Activated T-helper 2 cell treated with anti-CD3 and anti-CD28 coated beads, Interferon-gamma antibody, Interleukin-2, Interleukin-4, amounts not matched to agents 10 μg/mL and 5 μg/mL and 100 μg/mL, durations not matched to agents 14 hours and 24 hours and 36 hours (primary cell): ENCODE measurements at places on chromosomes 12 and 14. TPM values are rescaled to one million over a fixed set of nuclear protein-coding genes. Genes with fewer than 3 reads are reported as not detected.
A peak's percentile ranks its signal among the peaks of the same experiment; 100 is the strongest.

PROX2 gene
- total RNA-seq = 0.05 and 0.34 TPM in 2 replicates

HOXC4 gene
- 0.14 and 0.21 TPM in 2 replicates for total RNA-seq

TMTC2 gene
- total RNA-seq = 2.5 and 3.0 TPM in 2 replicates

ST8SIA1 gene
- 0.39 and 1.3 TPM in 2 replicates for total RNA-seq

TBX5 gene
- not detected in 2 replicates for total RNA-seq

ATG14 gene
- total RNA-seq = 4.3 and 4.6 TPM in 2 replicates

MYO1H gene
- total RNA-seq = not detected in 2 replicates

OR10AD1 gene
- not detected in 2 replicates for total RNA-seq

GLT8D2 gene
- total RNA-seq = 0.11 TPM in 1 of 2 replicates, not detected in the other

GRCh38 chr12:3551976-3552725, 61.1 kb downstream of the PRMT8 start:
- H3K4me1 ChIP-seq = no peaks in the 10 kb centered on the region
- peaks cover 5% of the 10 kb centered on the region for H3K27me3 ChIP-seq
- H3K27ac ChIP-seq = no peak overlapping the region
- no peak for DNase-seq
- H3K36me3 ChIP-seq = no peaks in the 10 kb centered on the region

DNA sequence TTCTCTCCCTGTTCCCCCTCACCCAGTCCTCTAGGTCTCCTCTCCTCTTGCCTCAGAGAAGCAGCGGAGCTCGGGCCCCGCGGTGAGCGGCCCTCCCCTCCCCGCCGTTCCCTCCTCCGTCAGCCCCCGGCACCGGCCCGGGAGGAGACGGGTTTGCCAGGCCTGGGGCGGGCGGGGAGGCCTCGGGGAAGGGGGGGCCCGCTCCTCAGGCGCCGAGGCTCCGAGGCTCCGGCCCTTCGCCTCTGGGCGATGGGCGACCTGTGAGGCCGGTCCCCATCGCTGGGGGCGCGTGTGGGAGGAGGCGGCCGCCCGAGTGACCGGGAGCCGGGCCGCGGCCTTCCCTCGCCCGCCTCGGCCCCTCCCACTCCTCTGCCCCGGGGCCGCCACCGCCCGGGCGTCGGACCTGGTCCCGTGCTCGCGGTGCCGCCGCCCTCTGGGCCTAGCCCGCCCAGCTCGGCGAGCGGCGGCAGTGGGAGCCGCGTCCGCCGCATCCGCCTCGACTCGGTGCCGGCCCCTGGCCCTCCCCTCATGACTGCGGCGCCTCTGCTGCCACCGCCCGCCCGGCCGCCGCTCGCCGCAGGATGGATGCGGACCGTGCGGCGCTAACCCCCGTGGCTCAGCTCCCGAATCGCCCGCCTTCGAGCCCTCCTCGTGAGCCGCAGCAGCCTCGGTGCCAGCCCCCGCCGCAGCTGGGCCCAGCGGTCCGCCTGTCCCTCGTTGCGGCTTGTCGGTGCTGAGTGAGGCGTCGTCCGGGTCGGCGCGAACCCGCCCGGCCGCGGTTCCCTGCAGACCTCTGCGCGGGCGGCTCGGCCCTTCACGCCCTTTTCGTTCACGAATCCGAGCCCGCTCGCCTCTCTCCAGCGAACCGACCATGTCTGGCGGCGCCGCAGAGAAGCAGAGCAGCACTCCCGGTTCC, 574 bp downstream of the WNK1 start:
- H3K4me1 ChIP-seq = peaks cover 35% of the 10 kb centered on the region
- H3K36me3 ChIP-seq = peaks cover 36% of the 10 kb centered on the region
- H3K4me3 ChIP-seq = peak overlapping the region; percentile 96
- peak overlapping the region; percentile 87 for H3K27ac ChIP-seq
- DNase-seq = peak; percentile 50

- peaks cover 26% of the 10 kb centered on the region for H3K4me1 ChIP-seq
- H3K36me3 ChIP-seq = peaks cover 24% of the 10 kb centered on the region
- no peak for DNase-seq
- no peaks in the 10 kb centered on the region for H3K27me3 ChIP-seq
- peak overlapping the region; percentile 64 for H3K27ac ChIP-seq
- peak overlapping the region; percentile 71 for H3K4me3 ChIP-seq
Observed at GRCh38 chr14:30620178-30620577, 1.9 kb upstream of the SCFD1 start.

DNA sequence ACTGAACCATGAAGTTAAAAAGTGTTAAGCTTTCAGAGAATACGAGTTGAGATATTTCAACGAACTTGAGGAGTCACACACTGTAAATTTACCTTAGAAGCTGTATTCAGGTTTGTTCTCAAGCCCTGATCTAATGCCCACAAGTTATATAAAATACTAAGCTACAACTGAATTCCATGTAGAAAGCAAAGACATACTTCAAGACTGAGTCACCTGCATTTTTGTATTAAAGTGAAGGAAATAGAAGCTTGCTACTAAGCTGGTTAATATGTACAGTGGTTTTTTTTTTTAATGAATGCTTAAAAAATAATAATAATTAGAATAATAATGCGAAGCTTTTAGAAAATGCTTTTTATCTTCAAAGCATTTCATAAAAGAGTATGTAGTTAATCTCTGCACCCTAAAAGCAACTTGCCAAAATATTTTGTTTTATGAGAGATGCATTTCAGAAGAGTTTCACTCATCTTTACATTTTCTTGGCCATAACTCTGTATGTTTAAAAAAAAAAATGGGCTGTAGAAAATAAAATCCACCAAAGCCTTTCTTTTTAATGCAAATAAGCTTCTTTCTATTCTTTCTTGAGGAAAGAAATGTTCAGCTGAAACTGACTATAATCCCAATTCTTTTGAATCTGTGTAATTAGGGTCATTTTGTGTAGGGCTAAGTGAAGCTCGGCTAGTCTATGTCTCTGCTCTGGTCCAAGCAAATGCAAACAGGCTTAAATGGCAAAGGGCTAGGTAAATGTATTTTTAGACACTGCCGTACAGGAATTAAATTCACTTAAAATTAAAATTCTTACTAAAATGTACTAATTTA, 1047.5 kb upstream of the FLRT2 start:
- H3K27me3 ChIP-seq = no peaks in the 10 kb centered on the region
- no peaks in the 10 kb centered on the region for H3K4me1 ChIP-seq
- no peak for DNase-seq
- no peak overlapping the region for H3K4me3 ChIP-seq

DNA sequence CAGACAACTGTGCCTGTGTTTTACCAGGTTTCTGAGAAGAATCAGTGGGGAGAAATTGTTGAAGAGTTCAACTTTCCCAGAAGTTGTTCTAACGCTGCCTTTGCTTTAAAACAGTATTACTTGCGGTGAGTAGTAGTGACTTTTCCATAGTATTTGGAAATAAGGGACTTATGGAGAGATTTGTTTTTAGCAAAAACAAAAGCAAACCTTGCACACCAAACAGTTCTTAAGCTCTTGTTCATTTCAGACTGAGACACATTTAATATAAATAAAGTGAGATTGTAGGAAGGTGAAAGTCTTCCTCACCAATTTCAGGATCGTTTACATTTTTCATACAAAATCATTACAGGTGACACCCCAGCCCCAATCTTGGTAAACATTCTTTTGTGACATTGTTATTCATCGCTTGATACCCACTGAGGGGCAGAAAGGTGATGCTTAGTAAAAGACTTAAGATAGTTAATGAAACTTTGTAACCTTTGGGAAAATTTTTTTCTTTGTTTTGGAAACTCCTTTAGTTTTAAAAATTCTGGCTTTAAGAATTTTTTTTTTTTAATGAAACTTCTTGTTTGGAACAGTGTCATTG, 1.8 kb downstream of the ARID2 start:
- H3K4me1 ChIP-seq = peaks cover 26% of the 10 kb centered on the region
- peaks cover 46% of the 10 kb centered on the region for H3K36me3 ChIP-seq
- H3K4me3 ChIP-seq = peak overlapping the region; percentile 89
- no peaks in the 10 kb centered on the region for H3K27me3 ChIP-seq

DNA sequence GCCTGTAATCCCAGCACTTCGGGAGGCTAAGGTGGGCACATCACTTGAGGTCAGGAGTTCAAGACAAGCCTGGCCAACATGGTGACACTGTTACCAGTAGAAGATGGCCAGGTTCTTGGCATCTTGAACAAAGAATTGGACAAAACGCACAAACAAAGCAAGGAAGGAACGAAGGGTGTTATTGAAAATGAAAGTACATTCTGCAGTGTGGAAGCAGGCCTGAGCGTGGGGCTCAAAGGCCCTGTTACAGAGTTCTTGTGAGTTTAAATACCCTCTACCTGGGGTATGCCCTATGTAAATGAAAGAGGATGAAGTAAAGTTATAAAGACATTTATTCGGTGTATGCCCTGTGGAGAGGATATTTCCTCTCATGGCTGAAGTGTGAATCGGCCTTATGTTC, 20.8 kb upstream of the CDK17 start:
- H3K4me3 ChIP-seq = peak overlapping the region; percentile 67
- H3K27me3 ChIP-seq = no peaks in the 10 kb centered on the region
- no peak for DNase-seq
- peaks cover 49% of the 10 kb centered on the region for H3K4me1 ChIP-seq
- peaks cover 2% of the 10 kb centered on the region for H3K36me3 ChIP-seq
- H3K27ac ChIP-seq = peak overlapping the region; percentile 70

DNA sequence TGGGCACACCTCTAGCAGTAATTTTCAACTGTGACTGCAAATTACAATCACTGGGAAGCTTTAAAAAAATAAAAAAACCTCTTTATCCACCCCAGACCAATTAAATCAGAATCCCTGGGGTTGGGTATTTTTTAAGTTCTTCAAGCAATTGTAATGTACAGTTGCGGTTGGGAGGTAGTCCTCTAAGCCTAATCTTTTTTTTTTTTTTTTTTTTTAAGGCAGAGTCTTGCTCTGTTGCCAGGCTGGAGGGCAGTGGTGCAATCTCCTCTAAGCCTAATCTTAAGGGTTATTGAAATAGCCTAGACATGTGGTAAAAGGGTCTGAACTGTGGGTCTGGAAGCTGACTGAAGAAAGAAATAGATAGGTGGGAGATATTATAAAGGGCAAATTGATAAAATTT, 230.5 kb downstream of the AKAP6 start:
- H3K36me3 ChIP-seq = no peaks in the 10 kb centered on the region
- H3K4me3 ChIP-seq = no peak overlapping the region
- no peak for DNase-seq
- H3K4me1 ChIP-seq = peaks cover 3% of the 10 kb centered on the region

DNA sequence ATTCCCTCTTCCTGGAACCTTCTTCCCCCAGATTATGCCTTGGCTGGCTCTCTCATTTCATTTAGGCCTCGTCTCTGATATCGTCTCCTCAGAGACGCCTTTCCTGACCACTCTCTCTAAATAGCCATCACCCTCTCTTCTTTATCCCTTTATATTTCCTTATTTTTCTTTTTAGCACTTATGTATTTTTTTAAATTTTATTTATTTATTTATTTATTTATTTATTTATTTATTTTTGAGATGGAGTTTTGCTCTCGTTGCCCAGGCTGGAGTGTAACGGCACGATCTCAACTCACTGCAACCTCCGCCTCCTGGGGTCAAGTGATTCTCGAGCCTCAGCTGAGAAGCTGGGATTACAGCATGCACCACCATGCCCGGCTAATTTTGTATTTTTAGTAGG, 8.1 kb upstream of the ATP5MC2 start:
- no peak overlapping the region for H3K27ac ChIP-seq
- no peaks in the 10 kb centered on the region for H3K4me1 ChIP-seq
- DNase-seq = no peak
- H3K27me3 ChIP-seq = peaks cover 33% of the 10 kb centered on the region
- no peaks in the 10 kb centered on the region for H3K36me3 ChIP-seq

- H3K4me3 ChIP-seq = peak overlapping the region; percentile 82
- H3K27ac ChIP-seq = peak overlapping the region; percentile 75
- H3K4me1 ChIP-seq = peaks cover 45% of the 10 kb centered on the region
- H3K27me3 ChIP-seq = peaks cover 12% of the 10 kb centered on the region
Observed at GRCh38 chr12:9943240-9943639, 11.1 kb upstream of the CLEC2A start.

DNA sequence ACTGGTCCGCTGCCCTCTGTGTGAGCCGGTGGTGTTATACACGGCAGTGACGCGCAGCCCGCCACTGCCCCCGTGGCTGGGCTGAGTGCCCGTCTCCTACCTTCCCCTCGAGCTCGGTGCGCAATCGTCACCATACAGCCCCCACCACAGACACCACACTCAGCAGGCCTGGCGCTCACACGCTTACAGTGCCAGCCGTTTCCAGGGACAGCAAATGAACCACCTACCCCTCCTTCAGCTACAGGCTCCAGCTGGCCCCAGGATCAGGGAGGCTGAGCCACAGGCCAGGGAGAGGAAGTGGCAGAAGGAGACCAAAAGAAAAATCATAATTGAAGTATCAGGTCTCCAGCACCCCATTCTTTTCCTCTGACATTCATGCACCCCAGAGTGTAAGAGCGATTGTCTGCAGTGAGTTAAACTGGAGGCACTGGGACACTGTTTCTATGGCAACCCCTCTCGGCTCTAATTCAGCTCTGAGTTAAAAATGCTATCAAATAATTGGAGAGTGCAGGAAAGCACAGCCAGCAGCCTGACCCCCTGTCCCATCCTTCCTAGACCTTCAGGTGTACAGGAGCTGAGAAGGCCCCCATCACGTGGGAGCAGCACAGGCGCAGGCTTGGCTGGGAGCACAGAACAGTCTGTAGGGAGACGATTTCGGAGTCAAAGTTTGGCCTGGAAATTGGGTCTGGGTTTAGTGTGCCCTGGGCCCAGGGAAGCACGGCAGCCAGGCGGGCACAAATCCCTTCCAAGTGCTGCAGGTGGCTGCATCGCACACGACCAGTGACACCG, 18.0 kb downstream of the LRTM2 start:
- DNase-seq = no peak
- no peaks in the 10 kb centered on the region for H3K4me1 ChIP-seq
- H3K36me3 ChIP-seq = no peaks in the 10 kb centered on the region
- no peak overlapping the region for H3K27ac ChIP-seq

DNA sequence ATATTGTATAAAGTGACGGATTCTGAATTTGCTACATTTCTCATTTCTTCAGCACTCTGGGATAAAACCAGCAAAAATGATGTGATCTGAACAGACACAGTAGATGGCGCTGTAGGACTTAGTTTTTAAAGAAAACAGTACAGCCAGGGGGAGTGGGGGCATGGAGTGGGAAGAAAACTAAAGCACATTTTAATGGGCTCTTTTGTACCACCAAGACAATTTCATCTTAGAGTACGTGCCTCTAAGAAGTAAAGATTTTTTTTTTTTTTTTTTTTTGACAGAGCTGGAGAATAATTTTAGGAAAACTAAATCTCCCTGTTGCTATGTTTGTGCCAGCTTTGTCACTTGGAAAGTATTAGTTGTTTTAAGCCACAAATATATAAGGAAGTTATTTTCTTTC, 124.4 kb downstream of the RAD51B start:
- no peak overlapping the region for H3K4me3 ChIP-seq
- H3K27me3 ChIP-seq = peaks cover 5% of the 10 kb centered on the region
- DNase-seq = no peak
- peaks cover 2% of the 10 kb centered on the region for H3K4me1 ChIP-seq

DNA sequence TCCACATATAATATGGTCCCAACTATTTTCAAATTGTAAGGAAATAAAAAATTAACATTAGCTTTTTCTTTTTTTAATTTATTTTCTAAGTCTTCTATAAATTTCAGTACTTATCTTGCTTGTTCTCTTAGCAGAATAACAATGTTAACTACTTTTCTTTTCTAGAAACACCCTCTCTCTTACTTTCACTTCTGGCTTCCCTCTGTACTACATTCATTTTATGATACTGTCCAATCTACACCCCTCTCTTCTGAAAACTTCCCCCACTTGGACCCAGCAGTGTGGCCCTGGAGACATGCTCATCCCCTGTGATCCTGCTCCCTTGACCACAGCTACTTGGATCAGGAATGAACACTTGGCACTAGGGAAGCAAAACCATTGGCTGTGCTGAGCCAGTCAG, 15.7 kb downstream of the SGPP1 start:
- peaks cover 18% of the 10 kb centered on the region for H3K4me1 ChIP-seq
- no peaks in the 10 kb centered on the region for H3K27me3 ChIP-seq
- H3K4me3 ChIP-seq = peak overlapping the region; percentile 32
- no peak for DNase-seq
- H3K36me3 ChIP-seq = peaks cover 33% of the 10 kb centered on the region

- peaks cover 9% of the 10 kb centered on the region for H3K36me3 ChIP-seq
- H3K27me3 ChIP-seq = no peaks in the 10 kb centered on the region
- H3K4me1 ChIP-seq = peaks cover 12% of the 10 kb centered on the region
- H3K4me3 ChIP-seq = peak overlapping the region; percentile 67
- DNase-seq = no peak
Observed at GRCh38 chr14:102508774-102509745, 516 bp downstream of the ANKRD9 start.
